H54 (cell line): ENCODE measurements at places on chromosomes 3 and 15.
A peak's percentile ranks its signal among the peaks of the same experiment; 100 is the strongest.

DNA sequence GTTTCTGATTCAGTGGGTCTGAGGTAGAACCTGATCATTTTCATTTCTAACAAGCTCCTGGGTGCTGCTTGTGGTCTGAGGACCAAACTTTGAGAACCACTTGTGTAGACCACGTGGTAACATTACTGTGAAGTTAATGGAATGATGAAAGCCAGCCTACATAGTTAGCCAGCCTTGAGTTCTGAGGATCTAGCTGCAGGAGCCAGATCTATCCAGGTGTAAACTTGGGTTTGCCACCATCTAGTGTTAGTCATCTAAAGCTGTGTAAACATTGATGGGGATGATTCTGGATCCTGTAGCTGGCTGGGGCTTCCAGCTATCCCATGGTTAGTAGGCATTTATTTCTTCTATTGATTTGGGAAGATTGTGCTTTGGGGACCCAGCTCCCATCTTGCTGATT is 170.0 kb downstream of the TMEM108 start:
- no peak for DNase-seq

DNA sequence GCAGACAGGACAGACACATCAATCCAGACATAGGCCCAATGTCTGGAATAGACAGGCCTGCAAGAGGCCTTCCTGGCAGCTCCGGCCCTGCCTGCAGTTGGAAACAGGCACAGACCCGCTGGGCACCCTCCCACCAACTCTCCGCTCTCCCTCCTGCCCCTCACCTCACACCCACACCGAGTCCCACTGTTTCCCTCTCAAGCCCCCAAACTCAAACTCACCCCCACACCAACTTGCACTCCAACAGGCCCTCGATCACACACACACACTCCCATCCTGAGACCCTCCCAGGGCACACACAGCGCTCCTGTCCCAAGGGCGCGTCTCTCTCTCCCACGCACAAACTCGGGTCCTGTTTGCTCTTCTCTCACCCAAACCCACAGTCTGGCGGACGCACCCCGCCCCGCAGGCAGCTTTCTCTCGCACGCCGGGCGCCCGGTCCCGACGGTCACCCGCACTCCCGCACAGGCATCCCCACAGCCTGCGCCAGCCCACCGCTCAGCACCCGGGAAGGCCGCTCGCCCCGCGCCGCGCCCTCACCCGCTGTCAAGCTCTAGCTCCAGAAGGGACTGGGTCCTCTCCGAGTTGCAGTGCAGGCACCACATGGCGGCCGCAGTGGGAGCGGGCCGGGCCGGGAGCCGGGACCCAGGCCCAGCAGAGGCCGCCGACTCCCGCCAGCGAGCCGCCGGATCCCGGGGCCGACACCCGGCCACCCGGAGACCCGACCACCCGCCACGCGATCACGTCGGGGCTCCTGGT is 106.2 kb downstream of the IQSEC1 start:
- no peak for DNase-seq

DNA sequence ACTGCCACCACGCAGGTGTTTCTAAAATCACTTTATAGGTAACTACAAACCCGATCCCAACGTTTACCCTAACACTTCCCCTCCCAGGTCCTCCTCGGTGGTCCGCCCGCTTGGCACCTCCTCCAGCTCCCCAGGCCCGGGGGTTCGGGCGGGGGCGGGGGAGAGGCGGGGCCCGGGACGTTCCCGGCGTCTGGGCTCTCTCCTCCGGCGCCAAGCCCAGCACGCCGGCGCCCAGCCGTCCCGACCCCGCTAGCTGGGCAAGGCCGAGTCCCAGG is 562 bp downstream of the CGGBP1 start:
- no peak for DNase-seq

- DNase-seq: no peak
Observed at GRCh38 chr3:43126536-43126935, 20.7 kb upstream of the POMGNT2 start.

GRCh38 chr15:65766422-65767263 is 25.4 kb downstream of the DENND4A start:
- DNase-seq: no peak

GRCh38 chr3:133964547-133964946 is 65.2 kb downstream of the SLCO2A1 start:
- DNase-seq: peak; percentile 29
